ENCODE measurements at places on chromosomes 16 and 17.

DNA sequence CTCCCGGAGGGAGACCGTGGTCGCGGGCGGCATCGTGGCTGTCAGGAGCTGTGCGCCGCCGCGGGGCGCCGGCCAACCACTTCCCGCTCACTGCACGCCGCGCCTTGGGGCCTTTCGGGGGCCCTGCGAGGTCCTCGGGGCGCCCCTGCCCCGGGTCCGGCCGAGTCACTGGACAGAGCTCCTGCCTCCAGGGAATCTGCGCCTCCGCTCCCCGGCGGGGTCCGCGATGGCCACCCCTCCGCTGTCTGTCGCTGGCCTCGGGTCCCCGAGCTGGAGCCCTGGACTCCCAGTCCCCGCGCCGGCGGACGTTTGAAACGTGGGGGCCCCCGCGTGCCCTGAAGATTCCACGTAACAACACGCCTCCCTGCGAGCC is at the start of gene QRICH2:
Gene QRICH2, minus strand, starts transcription at position 311 of the 373 bp plus-strand sequence. Its CDS starts 278 bp downstream, at position 33.
- DNase-seq = no peak

DNA sequence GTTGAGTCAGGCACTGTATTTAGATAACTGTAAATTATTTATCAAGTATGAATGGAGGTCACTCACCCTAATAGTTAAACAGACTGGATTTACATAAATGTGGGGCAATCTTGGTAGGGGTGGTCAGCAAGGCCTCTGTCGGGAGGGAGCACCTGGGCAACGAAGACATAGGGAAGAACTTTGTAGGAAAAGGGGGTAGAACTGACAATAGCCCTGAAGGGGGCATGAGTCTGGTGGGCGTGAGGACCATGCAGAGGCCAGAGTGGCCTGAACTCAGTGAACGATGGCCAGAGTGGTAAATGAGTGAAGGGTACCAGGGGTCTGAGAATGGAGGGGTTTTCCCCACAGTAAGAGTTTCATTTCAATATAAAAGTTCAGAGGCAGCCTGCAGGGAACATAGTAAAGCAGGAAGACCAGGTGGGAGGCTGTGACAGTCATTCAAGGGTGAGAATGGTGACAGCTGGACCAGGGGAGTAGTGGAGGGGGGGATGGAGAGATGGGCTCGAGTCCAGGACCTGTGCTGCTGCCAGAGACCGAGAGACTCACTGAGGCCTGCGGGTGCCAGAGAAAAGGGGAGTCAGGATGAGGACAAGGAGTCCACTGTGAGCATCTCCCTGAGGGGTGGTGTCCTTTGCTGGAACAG is 2.9 kb downstream of the C17orf67 start:
- DNase-seq = no peak

- no peak for DNase-seq
Observed at GRCh38 chr16:83615141-83615952, 192.4 kb upstream of the HSBP1 start.

- peak; percentile 45 for DNase-seq
Observed at GRCh38 chr16:49854796-49855203, 1.1 kb downstream of the ZNF423 start.

Data from progenitor cell of endocrine pancreas (in vitro differentiated cells).